ENCODE measurements at places on chromosomes 16 and 17.

GRCh38 chr16:66662445-66663194 is 33.9 kb downstream of the CMTM4 start:
- DNase-seq: no peak

- DNase-seq: no peak
Measured at GRCh38 chr16:3015865-3016521, 2.0 kb downstream of the CLDN6 start.

- peak; percentile 72 for DNase-seq
Measured at GRCh38 chr16:6068063-6068462, 970.5 kb upstream of the EEF2KMT start.

DNA sequence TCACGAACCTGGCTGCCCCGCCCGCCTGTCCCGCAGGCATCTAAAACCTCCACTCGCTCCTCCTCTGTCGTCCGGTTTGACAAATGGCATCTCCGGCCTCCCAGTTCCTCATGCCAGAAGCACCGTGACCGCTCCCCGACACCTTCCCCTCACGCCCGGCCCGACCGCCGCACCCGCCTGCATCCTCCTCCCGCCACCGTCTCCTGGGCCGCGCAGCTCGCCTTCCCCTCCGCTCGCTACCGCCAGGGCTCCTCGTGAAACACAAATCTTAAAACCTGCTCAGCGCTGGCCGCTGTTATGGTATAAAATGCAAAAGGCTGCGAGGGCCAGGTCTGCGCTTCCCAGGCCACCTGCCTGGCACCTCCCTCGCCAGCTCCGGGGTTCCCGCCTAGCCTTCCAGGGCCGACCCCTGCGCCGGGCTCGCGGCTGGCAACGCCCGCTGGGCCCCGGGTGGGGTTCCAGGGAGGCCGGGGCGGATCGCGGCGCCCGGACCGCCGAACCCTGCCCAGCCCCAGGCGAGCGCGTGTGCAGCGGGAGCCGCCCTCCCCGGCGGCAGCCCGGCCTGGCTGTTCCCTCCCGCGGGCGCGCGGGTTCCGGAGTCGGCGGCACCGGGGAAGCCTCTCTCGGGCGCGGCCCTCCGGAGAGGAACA is 488 bp downstream of the SPSB3 start:
- no peak for DNase-seq

GRCh38 chr17:15510361-15510760 is 42.9 kb upstream of the CDRT4 start:
- peak; percentile 57 for DNase-seq

DNA sequence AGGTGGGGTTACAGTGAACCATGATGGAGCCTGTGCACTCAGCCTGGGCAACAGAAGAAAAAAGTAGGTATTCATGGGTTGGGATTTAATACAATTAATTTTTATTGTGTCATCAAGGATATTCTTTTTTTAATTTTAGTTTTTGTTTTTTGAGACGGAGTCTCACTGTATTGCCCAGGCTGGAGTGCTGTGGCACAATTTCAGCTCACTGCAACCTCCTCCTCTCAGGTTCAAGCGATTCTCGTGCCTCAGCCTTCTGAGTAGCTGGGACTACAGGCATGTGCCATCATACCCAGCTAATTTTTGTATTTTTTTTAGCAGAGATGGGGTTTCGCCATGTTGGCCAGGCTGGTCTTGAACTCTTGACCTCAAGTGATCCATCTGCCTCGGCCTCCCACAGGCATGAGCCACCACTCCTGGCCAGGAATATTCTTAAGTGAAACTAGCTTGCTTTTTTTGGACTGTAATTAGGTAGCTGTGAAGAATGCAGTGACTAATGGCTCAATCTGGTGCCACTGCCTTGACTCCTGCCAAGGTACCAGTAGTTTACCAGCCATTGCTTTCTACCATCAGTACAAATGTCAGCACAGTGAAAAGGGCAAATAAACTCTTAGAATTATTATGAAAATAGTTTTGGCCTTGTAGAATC is 4.8 kb downstream of the PPM1D start:
- peak; percentile 72 for DNase-seq

DNA sequence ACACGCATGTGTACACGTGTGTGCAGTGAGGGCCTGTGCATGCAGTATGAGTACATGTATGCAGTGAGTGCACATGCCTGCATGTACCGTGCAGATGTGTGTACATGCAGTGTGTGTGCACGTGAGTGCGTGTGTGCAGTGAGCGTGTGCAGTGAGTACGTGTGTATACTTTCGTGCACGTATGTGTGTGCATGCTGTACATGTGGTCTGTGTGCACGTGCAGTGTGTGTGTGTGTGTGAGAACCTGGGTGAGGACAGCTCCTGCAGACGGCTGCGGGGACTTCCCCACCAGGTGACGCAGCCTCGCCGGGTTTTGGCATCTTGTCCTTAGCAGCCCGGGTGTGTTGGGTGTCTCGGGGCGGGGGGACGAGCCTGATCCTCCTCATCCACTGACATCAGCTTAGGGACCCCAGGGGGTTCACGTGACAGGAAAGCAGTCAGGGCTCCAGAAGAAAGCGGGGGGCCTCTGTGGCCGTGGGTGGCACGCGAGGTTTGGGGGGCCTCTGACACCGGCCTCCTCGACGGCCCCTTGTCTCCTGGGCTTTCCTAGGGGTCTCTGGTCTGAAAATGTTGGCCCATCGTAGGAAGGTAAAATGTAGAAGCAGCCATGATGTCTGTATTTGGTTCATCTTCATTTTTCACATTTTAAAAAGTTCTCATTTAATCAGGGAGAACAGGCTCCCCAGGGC is 119.6 kb upstream of the ZNF750 start:
- DNase-seq: peak; percentile 52

GRCh38 chr16:89759746-89760340 is 38.5 kb downstream of the ZNF276 start:
- DNase-seq: peak; percentile 52

DNA sequence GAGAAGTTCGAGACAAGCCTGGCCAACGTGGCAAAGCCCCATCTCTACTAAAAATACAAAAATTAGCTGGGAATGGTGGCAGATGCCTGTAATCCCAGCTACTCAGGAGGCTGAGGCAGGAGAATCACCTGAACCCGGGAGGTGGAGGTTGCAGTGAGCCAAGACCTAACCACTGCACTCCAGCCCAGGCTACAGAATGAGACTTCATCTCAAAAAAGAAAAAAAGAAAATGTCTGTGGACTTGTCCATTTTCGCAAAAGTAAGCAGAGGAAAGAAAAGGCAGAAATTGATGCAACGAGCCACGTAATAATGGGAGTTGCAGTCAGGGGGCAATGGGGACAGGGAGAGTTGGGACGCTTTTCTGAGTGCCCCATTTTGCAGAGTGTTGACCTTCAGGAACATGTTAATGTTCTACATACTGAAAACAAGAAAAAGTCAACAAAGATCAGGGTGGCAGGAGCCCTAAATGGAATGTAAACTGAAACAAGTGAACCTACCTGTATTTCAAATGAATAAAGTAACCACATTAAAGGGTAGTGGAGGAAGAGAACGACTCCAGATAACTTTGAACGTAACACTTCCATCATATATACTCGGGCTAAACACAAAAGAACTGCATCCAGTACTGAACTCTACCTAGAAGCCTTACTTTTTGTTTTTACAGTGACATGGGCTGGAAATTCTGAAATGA is 76.4 kb downstream of the CNGB1 start:
- no peak for DNase-seq
